Adipocyte (in vitro differentiated cells): ENCODE measurements at places on chromosomes 5 and 9.

DNA sequence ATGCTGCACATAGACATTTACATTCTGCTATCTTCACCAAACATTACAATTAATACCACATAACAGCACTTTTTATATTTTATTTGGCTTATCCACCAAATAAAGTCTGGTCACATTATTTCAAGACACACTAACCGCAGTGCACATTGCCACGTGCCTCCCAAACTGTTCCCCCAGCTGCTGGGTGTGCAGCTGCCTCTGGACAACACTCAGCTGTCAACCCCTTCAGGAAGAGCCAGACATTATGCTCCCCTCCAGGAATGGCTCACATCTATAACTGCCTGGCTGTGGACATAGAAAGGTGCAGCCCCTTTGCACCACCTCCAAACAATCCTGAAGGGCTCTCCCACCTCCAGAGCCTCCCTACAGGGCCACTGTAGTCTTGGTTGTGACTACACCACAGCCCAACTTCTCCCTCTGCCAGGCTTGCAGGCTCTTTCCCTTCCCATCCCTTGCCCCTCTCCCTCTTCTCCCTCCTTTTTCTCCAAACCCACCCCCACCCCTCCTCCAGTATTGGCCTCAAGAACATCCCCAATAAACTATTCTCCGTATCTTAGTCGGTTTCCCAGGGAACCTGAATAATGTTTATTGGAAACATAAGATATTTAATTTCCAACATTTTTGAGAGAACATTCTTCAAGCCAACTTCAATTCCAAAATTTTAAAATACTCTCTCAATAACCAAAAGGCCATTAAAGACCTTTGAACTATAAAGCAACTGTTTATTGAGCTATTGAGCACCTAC is 372.3 kb downstream of the CTNND2 start:
- DNase-seq, result no peak

GRCh38 chr9:14560194-14560593 is 133.0 kb downstream of the ZDHHC21 start:
- no peak for DNase-seq

DNA sequence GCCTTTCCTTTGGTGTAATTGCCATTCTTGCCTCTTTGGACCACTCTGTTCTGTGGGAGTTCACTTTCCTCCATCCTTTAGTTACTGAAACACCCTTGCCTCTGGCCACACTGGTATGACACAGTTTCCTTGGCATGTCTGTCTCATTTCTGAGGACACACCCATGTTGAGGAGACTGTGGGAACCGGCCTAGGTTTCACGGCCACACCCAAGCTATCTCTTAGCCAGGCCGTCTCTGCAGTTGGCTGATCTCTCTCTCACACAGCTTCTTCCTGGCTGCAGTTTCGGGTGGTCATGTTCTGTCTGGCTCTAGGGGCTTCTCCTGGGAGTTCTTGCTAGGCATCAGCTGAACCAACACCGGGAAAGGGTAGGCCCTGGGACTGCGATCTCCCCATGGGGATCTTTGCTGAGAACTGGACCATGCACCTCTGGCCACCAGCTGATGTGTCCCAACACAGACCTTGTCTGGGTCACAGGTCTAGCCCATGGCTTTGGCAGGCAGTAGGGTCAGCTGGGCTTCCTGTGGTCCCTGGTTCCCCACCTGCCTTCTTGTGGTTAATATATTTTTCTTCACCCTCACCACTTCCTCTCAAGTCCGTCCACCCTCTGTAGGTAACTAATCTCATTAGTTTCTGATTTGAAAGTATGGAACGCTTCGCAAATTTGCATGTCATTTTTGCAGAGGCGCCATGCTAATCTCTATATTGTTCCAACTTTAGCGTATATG is 24.9 kb downstream of the ARHGEF37 start:
- peak; percentile 93 for DNase-seq

GRCh38 chr9:128340691-128341434 is 536 bp downstream of the SLC27A4 start:
- DNase-seq, result no peak

DNA sequence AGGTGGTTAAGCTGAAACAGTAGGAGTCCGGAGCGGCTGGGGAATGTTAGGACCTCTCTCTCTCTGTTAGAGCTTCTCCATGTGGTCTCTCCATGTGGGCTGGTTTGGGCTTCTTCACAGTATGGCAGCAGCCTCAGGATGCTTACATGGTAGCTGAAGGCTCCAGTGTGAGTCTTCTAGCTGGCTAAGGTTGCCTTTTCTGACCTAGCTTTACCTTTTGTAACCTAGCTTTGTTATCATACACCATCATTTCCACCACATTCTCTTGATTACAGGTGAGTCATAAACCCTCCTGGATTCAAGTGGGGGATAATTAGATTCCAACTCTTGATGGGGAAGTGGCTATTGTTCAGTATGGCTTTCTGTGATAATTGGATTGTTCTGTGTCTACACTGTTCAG is 98.5 kb downstream of the MTREX start:
- no peak for DNase-seq

DNA sequence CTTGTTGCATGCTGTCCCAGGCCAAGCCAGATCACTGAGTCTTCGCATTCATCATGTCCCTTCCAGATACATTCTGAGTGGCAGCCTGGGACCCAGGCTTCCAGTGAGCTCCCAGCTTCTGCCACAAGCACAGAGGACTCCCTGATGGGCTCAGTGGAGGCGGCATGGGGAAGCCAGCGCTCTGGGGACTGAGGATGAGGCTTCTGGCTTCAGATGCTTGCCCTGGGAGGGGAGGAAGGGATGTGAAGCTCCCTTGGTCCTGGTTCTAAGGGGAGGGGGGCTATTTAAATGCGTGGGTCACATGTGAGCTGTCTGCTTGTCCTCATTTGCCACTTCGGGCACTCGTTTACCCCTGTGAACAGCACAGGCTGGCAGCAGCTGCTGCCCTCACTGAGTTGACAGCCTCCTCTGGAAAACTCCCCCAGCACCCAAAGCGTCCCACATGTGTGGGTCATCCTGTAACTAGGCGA is 174.0 kb downstream of the NR3C1 start:
- DNase-seq, result no peak

GRCh38 chr5:103569313-103570060 is 6.9 kb upstream of the NUDT12 start:
- DNase-seq, result peak; percentile 10

DNA sequence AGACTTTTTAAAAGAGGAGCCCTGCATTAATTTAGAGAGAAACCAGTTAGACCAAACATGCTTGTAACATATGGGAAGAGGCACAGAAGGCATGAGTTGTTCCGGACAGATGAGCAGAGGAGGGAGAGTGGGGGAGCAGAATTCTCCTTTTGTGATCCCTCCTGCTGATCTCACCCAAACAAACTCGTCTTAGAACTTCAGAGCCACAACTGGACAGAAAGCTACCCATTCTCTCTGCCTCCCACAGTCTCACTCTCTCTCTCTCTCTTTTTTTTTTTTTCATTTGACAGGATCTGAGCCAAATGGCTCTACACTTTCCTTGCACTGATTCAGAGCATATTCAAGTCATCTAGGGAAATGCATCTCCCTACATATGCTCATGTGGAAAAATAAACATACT is 196.0 kb upstream of the PAPPA start:
- DNase-seq, result no peak

DNA sequence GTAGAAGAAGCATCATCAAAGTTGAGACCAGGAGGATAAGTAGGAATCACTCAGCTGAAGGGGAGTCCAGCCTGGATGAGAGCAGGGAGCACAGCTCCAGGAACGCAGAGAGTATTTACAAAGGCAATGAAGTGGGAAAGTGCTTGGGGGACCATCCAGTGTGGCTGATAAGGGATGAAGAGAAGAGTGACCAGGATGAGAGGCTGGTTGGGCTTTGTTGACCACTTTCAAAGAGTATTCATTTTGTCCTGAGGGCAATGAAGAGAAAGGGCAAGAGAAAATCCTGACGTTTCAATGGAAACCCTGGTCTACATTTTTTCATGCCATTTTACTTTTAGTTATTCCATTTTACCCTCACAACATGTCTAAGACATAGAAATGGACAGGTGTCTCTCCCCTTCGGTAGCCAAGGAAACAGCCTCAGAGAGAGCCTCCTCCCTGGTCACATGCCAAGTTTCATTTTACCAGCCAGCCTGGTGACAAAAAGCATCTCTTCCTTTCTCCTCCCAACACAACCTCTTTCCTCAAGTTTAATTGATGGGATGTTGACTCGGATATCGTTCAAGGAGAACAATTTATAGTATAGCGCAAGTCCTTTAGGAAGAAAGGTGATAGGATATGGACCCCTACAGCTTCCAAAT is 492.7 kb upstream of the CLINT1 start:
- no peak for DNase-seq

- DNase-seq, result peak; percentile 28
These were observed 33.2 kb upstream of the DMXL1 start for GRCh38 chr5:119037496-119038215.

DNA sequence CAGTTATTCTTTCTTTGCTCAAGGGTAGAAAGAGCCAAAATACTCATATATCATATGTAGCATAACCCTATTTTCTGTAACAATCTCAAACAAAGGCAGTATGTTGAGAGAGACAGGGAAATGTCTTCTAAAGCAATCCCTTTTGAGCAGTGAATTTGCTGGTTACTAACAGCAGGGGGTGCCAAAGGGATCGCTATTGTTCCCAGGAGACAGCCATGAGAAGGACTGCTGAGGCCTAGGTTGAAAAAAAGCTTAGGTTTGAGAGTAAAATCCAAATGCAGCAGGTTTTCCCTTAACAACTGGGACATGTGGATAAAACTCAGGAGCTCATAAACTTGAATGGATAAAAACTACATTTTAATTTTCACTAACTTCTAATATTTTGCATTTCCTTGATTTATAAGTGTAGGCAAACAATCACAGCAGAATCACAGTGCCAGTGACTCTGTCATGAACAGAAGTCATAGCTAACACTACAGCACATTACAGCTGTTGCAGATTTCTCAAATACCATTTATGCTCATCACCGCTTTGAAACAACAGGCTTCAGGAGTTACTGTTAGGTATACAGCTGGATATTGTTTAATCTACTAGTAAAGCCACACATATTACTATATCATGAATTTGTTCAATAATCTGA is 148.4 kb downstream of the MAPKAP1 start:
- DNase-seq, result peak; percentile 87
